ENCODE measurements at places on chromosomes 16 and 17. TPM values are rescaled to one million over a fixed set of nuclear protein-coding genes. Genes with fewer than 3 reads are reported as not detected.

The KRT15 gene
- total RNA-seq, result 5.0 TPM

The SOX9 gene
- 9.8 TPM for total RNA-seq

The KRT20 gene
- total RNA-seq, result 0.47 TPM

The TEKT3 gene
- 0.19 TPM for total RNA-seq

The ADPRM gene
- 7.0 TPM for total RNA-seq

The MGAT5B gene
- 20.2 TPM for total RNA-seq

The LAT gene
- total RNA-seq, result 6.1 TPM

The USP43 gene
- total RNA-seq, result 5.1 TPM

The KRT32 gene
- total RNA-seq, result not detected

The C17orf107 gene
- total RNA-seq, result 0.17 TPM

The OSGIN1 gene
- total RNA-seq, result 39.7 TPM

The CCL4L2 gene
- total RNA-seq, result not detected

The EXOC3L1 gene
- 0.03 TPM for total RNA-seq

The STAT5A gene
- 6.4 TPM for total RNA-seq

The CHST5 gene
- total RNA-seq, result 0.10 TPM

The MT1H gene
- total RNA-seq, result not detected

The EEF2K gene
- total RNA-seq, result 15.2 TPM

The AHSP gene
- not detected for total RNA-seq

The AGRP gene
- total RNA-seq, result not detected

The PERCC1 gene
- total RNA-seq, result not detected

The APRT gene
- 326 TPM for total RNA-seq

The KRT9 gene
- total RNA-seq, result not detected

The KRTAP3-2 gene
- total RNA-seq, result 0.35 TPM

The SULT1A4 gene
- 33.6 TPM for total RNA-seq

The SF3B3 gene
- 226 TPM for total RNA-seq

The EME1 gene
- total RNA-seq, result 15.7 TPM

The CEP112 gene
- total RNA-seq, result 6.4 TPM

The NPIPA2 gene
- total RNA-seq, result 1.4 TPM

The PRDM7 gene
- total RNA-seq, result 0.03 TPM

The RAPGEFL1 gene
- 2.4 TPM for total RNA-seq

The ADAM11 gene
- total RNA-seq, result 2.7 TPM

The MSLN gene
- 2.5 TPM for total RNA-seq

The GNPTG gene
- 29.3 TPM for total RNA-seq

The CEP295NL gene
- 0.71 TPM for total RNA-seq

The TOX3 gene
- total RNA-seq, result 0.10 TPM

The SYNGR3 gene
- total RNA-seq, result 6.5 TPM

The TEDC2 gene
- 22.3 TPM for total RNA-seq

The DCUN1D3 gene
- 4.5 TPM for total RNA-seq

The HS3ST2 gene
- total RNA-seq, result 0.04 TPM

The KRTAP2-2 gene
- not detected for total RNA-seq

The NMRAL1 gene
- 47.0 TPM for total RNA-seq

The CD300LB gene
- total RNA-seq, result 0.12 TPM

The PYDC1 gene
- not detected for total RNA-seq
